MM.1S (cell line): ENCODE measurements at places on chromosomes 7 and 10.

- no peak overlapping the region for H3K27ac ChIP-seq
- no peaks in the 10 kb centered on the region for H3K27me3 ChIP-seq
- no peak overlapping the region for H3K4me3 ChIP-seq
- no peaks in the 10 kb centered on the region for H3K36me3 ChIP-seq
- no peak for DNase-seq
Observed at GRCh38 chr10:98100476-98100875, 34.0 kb upstream of the R3HCC1L start.

DNA sequence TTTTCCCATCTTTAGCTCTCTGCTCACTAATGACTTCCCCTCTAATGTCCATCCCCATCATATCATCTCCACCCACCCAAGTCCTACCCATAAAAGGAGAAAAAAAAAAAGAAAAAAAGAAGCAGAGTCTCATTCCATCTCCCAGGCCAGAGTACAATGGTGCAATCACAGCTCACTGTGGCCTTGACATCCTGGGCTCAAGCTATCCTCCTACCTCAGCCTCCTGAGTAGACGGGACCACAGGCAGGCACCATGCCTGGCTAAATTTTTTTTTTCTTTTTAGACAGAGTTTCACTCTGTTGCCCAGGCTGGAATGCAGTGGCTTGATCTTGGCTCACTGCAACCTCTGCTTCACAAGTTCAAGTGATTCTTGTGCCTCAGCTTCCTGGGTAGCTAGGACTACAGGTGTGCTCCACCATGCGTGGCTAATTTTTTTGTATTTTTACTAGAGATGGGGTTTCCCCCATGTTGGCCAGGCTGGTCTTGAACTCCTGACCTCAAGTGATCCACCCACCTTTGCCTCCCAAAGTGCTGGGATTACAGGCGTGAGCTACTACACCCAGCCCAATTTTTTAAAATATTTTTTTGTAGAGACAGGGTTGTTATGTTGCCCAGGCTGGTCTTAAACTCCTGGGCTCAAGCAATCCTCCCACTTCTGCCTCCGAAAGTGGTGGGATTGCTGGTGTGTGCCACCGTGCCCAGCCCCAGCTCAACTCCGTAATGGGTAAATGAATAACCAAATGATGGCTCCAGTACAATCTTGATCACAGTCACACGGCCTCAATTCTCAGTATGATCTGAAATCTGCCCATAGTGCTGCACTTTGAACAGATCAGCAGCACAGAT lies 24.6 kb upstream of the SGMS1 start:
- H3K27me3 ChIP-seq: no peaks in the 10 kb centered on the region
- no peaks in the 10 kb centered on the region for H3K36me3 ChIP-seq
- H3K4me1 ChIP-seq: peaks cover 34% of the 10 kb centered on the region

DNA sequence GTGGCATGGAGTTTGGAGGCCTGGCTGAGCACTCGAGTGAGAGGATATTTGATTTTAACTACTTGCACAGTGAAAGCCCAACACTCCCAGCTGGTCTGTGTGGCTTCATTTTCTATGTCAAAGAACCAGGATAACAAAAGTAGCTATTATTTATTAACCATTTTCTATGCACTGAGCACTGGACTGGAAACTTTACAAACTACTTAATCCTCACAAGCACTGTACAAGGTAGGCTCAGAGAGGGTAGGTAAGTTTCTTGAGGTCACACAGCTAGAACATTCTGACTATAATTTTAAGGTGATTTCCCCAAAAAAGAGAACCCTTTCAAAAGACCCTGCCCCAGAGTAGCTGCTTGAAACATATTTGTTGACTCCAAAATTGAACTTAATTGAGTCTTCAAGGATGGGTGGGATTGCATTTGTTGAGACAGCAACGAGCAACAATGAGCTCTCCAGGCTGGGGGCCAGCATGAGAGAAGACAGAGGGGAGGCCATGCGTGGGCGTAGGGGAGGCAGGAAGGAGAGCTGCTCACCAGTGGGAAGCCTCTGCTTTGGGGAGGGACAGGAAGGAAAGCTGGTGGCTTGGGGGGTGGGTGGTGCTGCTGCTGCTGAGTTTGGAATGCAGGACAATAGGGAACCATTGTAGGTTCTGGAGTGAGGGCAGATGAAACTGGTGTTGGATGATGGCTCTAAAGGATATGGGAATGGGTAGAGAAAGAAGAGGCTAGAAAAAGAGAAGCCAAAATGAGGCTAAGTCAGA lies 31.5 kb downstream of the FAM241B start:
- H3K4me3 ChIP-seq: no peak overlapping the region
- H3K4me1 ChIP-seq: no peaks in the 10 kb centered on the region
- H3K36me3 ChIP-seq: no peaks in the 10 kb centered on the region

GRCh38 chr10:114207349-114207748 lies 28.2 kb downstream of the TDRD1 start:
- no peak for DNase-seq
- no peaks in the 10 kb centered on the region for H3K27me3 ChIP-seq
- H3K36me3 ChIP-seq: no peaks in the 10 kb centered on the region
- no peak overlapping the region for H3K4me3 ChIP-seq

DNA sequence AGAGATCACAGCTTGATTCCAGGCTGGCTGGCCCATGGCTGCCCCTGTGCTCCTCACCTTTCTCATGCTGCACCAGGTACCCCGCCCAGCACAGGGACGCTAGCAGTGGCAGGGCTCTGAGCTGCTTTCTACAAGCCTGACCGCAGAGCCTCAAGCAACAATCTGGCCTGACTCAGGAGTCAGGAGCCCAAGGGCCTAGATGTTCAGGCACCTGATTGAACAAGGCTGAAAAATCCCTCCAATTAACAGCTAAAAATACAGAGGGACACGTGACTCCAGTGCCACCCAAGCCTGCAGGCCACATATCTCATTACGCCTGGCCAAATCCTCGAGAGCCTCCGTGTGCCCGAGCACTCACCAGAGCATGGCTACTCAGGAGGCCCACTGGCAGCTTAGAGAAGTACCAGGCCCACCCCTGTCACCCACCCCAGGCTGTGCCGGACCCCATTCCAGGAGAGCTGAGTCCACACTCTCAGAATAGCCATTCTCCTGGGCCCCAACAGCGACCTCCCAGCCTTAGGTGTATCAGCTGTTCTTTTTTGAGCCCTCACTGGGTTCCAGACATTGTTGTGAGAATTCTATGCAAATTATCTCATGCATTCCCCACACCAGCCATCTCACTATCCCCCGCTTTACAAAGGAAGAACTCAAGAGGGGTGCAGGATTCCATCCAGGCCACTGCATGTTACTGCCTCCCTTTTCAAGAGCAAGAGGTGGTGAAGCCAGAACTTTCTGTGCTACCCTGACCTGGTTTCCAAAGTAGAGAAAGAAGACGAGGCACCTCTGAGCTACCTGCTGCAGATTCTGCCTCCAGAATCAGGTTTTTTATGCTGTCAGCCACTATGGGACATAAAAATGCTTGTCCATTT lies 98.3 kb downstream of the COL13A1 start:
- no peak overlapping the region for H3K27ac ChIP-seq
- DNase-seq: no peak
- H3K4me3 ChIP-seq: no peak overlapping the region
- no peaks in the 10 kb centered on the region for H3K36me3 ChIP-seq
- no peaks in the 10 kb centered on the region for H3K4me1 ChIP-seq

GRCh38 chr7:108066486-108066885 lies 63.5 kb upstream of the LAMB1 start:
- no peak overlapping the region for H3K4me3 ChIP-seq
- no peak overlapping the region for H3K27ac ChIP-seq
- H3K27me3 ChIP-seq: no peaks in the 10 kb centered on the region
- DNase-seq: no peak

GRCh38 chr7:38374507-38374906 lies 101.1 kb upstream of the TARP start:
- no peak overlapping the region for H3K4me3 ChIP-seq
- no peak overlapping the region for H3K27ac ChIP-seq
- peak; percentile 24 for DNase-seq

- no peaks in the 10 kb centered on the region for H3K4me1 ChIP-seq
- H3K27me3 ChIP-seq: no peaks in the 10 kb centered on the region
- no peaks in the 10 kb centered on the region for H3K36me3 ChIP-seq
- no peak overlapping the region for H3K27ac ChIP-seq
Observed at GRCh38 chr7:83005410-83005809, 157.3 kb downstream of the PCLO start.

- no peaks in the 10 kb centered on the region for H3K36me3 ChIP-seq
- no peaks in the 10 kb centered on the region for H3K27me3 ChIP-seq
- DNase-seq: no peak
- no peak overlapping the region for H3K4me3 ChIP-seq
- H3K4me1 ChIP-seq: 0 out of 2 replicates have a peak, but pooled peaks cover 3% of the 10 kb centered on the region
Observed at GRCh38 chr7:46253520-46253919, 332.4 kb upstream of the IGFBP3 start.

- H3K4me3 ChIP-seq: no peak overlapping the region
- DNase-seq: no peak
- no peaks in the 10 kb centered on the region for H3K4me1 ChIP-seq
- no peak overlapping the region for H3K27ac ChIP-seq
- no peaks in the 10 kb centered on the region for H3K36me3 ChIP-seq
- no peaks in the 10 kb centered on the region for H3K27me3 ChIP-seq
Observed at GRCh38 chr7:90648107-90648506, 52.0 kb downstream of the CDK14 start.

DNA sequence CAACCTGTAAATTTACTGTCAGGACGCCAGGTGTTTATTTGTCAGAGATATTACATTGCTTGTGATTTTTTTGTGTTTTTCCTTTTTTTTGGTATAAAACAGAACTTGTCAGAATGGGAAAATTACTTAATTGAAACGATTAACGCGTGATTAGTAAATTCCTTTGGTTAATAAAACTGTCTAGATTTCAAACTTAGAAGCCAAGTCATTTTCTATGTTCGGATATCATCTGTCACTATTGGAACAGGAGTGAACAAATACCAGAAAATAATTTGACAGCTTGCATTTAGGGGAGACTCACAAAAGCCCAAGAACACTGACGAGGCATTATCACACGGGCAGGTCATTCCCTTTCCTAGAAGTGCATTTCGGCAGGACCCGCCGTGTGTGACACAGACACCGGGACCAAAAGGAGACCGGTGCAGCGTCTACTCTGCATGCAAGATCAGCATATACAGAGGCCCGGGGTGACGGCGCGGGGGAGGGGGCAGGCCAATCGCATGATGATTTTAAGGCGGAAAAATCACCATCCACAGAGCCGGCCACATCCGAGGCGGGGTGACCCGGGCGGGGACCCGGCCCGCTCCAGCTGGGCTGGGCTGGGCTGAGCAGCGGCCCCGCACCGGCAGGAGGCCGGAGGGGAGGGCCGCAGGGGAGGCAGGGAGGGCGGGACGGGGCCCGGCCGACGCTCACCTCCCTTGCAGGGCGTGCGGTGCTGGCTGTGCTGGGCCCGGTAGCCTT lies 841 bp downstream of the GLUD1 start:
- H3K27ac ChIP-seq: peak overlapping the region; percentile 69
- H3K4me3 ChIP-seq: peak overlapping the region; percentile 82
- peak; percentile 77 for DNase-seq
- H3K4me1 ChIP-seq: peaks cover 13% of the 10 kb centered on the region
- no peaks in the 10 kb centered on the region for H3K36me3 ChIP-seq

- no peak overlapping the region for H3K4me3 ChIP-seq
- H3K36me3 ChIP-seq: no peaks in the 10 kb centered on the region
- no peak for DNase-seq
- no peaks in the 10 kb centered on the region for H3K4me1 ChIP-seq
- H3K27me3 ChIP-seq: no peaks in the 10 kb centered on the region
Observed at GRCh38 chr10:86151613-86152012, 215.0 kb downstream of the GRID1 start.

GRCh38 chr7:151575410-151575809 lies 55.7 kb upstream of the RHEB start:
- no peak for DNase-seq
- H3K4me3 ChIP-seq: no peak overlapping the region
- no peaks in the 10 kb centered on the region for H3K4me1 ChIP-seq

DNA sequence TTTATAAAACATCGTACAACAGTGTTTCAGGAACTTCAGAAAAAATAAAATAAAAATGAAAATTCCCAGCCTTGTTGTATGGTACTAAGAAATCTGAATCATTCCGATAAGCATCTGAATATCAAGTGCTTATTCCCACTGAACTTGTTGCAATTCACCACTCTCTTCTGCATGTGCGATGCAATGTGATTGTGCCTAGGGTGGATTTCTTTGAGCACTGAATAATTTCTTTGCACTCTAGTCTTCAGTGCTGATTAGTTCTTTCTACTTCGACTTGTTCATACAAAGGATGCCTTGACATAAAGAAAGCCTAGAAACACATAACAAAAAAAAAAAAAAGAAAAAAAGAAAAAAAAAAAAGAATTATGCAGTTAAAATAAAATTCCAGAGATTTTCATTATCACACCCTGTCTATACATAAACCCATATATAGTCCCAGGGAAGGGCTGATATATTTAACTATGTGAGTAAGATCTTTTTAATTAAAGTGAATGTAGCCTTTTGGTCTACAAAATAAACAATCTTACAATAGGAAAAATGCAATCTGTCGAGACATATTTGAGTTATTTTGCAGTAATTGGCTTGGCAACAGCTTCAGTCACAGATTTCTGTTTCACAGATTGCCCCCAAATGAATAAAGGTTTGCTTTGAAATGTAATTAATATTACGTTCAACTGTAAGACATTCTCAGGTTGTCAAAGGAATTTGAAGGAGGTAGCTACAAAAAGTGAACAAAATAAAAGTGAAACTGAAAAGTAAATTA lies 1118.9 kb upstream of the CELF2 start:
- H3K27ac ChIP-seq: no peak overlapping the region
- no peak overlapping the region for H3K4me3 ChIP-seq
- H3K36me3 ChIP-seq: no peaks in the 10 kb centered on the region
- no peak for DNase-seq

GRCh38 chr7:70925411-70926115 lies 206.4 kb upstream of the GALNT17 start:
- no peaks in the 10 kb centered on the region for H3K4me1 ChIP-seq
- no peak for DNase-seq
- no peaks in the 10 kb centered on the region for H3K27me3 ChIP-seq
- no peak overlapping the region for H3K27ac ChIP-seq
- H3K36me3 ChIP-seq: no peaks in the 10 kb centered on the region

DNA sequence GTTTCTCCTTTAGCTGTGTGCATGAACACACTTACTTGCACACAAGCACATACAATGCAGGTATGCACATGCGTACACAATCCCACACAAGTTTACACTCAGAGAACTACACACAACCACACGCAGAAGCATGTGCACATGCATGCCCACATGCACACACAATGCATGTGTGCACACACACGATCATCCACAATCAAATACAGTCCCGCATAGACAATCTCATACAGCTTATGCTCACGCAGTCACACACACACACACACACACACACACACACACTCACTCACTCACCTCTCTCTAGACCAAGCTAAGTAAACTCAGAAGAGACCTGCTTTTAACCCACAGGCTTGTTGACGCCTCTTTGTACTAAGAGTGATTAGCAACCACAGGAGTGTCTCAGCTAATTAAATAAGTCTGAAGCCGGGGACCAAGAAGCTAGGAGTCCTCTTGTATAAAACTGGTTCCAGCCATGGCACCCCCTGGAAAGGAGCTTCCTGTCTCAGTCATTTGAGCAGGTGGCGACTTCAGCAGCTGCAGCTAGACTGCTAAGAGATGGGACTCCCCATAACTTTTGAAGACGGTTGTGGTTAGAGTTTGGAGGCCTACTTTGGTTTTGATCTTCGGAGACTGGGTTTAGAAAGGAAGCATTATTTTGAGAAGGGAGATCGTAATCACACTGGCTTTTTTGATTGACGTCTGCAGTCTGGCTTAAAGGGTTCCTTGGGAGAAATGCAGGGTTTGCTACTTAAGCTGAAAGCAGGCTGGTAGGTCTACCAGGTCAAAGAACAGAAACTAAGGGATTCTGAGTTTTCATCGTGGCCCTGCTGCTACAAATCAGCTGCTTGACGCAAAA lies 82.3 kb upstream of the ADRB1 start:
- no peaks in the 10 kb centered on the region for H3K27me3 ChIP-seq
- peaks cover 47% of the 10 kb centered on the region for H3K4me1 ChIP-seq
- H3K36me3 ChIP-seq: no peaks in the 10 kb centered on the region
- DNase-seq: peak; percentile 96
- 0 out of 2 replicates have a peak overlapping the region, but pooled peaks have one; percentile 6 for H3K4me3 ChIP-seq
